ENCODE measurements at places on chromosomes 16 and 17.

GRCh38 chr16:56938664-56939513 is 6.9 kb downstream of the HERPUD1 start:
- DNase-seq, result no peak

- DNase-seq, result peak; percentile 76
These were observed 759 bp downstream of the ASPHD1 start for GRCh38 chr16:29900888-29901606.

DNA sequence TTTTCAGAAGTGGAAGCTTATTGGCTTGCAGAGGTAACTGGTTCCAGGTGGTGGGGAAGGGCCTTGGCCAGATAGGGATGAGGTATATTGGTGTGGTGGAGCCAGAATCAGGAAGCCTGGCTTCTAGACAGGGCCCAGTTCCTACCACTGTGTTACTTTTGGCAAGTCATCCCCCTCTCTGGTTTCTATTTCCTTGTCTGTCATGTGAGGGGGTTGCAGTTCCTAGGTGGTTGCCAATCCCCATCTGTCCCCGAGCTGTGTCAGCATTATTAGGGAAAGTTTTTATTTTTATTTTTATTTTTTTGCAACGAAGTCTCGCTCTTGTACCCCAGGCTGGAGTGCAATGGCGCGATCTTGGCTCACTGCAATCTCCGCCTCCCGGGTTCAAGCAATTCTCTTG is 3.0 kb downstream of the SMCR8 start:
- DNase-seq, result no peak

GRCh38 chr17:2064980-2065785 is 10.3 kb downstream of the HIC1 start:
- DNase-seq, result peak; percentile 95

GRCh38 chr17:14366199-14366598 is 65.3 kb downstream of the HS3ST3B1 start:
- DNase-seq, result no peak

DNA sequence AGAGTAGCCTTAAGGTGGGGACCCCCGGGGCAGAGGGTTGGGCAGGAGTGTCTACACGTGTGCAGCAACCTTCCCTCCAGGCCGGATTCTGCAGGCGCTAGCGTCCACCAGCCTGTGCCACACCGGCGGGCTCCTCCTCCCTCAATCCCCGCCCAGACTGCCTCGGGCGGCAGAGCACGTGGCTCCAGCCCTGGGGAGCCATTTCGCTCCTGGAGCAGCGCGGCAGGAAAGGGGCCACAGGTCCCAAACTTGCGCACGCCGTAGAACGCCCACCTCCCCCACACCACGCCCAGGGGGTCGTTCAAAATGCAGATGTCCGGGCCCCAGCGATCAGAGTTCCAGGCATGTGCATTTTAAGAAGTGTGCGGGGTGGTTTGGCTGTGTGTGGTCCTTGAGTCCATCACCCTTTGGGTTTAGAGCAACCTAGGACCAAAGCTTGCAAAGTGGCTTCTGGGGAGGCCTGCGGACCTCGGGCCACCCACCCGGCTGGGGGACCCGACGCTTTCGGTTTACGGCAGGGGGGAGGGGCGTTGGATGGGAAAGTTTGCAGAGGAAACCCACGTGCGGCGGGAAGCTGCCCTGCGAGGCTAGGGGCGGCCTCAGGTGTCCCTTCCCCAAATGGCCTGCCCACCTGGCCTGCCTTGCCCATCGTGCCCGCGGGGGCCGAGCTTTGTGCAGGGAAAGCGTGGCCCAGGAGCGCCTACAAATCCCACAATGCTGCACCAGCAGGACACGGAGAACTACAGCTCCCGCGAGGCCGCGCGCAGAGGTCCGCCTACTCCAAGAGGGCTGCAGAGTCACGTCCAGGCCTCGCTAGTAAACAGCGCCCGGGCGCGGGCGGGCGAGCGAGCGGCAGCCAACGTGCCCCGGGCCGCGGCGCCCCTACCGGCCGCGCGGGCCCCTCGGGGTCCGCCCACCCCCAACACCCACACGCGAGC is 1.4 kb downstream of the TFAP4 start:
- peak; percentile 94 for DNase-seq

DNA sequence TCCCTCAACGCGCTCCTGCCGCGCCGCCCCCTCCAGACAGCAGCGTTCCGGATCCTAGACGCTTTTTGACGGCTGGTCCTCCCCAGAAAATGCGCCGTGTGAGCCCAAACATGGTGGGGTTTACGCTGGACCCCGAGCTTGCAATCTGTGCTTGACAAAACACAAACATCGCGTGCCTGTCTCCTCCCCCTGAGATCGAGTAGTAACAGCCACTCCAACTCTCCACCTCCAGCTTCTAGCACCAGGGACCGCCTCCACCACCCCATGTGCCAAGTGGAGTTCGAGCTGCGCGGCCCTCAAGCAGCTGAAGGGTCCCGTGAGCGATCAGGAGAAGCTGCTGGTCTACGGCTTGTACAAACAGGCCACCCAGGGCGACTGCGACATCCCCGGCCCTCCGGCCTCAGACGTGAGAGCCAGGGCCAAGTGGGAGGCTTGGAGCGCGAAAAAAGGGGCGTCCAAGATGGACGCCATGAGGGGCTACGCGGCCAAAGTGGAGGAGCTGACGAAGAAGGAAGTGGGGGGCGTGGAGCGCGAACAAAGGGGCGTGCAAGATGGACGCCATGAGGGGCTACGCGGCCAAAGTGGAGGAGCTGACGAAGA is 656 bp upstream of the GEMIN4 start:
- DNase-seq, result peak; percentile 80

GRCh38 chr17:77640252-77640651 is 318.3 kb upstream of the TNRC6C start:
- no peak for DNase-seq

DNA sequence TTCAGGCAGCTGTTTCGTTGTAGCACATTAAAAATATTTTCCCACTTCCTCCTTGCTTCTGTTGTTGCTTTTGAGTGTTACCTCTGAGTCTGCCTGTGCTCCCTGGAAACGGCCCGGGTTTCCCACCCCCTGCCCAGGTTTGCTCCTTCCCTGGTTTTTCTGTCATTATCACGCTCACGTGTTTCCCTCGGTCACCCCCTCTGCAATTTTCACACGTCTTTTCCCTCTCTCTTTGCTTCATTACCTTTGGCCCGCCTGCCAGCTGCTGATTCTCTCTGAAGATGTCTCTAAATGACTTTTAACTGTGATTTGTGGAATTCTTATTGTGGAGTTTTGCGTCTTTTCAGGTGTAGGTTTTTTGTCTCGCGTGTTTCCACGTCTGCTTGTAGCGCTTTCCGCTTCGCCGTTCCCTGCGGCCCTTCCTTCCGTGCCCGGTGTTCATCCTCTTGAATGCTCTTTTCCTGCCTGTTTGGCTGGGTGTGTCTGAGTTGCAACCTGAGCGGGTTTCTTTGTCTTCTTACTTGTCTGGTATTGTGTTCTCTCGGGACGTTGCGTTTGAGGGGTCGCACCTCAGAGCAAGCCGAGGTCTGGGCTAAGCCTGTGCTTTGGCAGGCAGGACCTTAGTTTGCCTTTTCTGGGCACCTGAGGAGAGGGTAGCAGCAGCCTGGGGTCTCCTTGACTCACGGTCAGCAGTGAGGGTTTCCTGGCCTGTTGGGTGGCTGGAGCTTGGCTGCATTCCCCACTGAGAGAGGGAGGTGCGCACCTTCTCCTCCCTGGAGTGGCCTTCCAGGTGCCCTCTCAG is 96.3 kb upstream of the ZNF750 start:
- DNase-seq, result no peak

DNA sequence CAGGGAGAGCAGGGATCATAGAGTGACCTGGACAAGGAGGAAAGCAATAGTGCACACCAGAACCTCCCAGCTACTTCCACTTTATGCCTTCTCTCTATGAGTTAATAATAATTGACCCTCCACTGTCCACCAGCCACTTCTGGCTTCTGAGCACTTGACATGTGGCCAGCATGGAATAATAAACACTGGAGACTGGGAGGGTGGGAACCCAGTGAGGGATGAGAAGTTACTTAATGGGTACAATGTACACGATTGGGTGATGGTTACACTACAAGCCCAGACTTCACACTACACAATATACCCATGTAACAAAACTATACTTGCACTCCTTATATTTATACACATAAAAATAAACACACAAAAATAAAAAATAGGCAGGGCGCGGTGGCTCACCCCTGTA is 11.4 kb downstream of the CDC42EP4 start:
- no peak for DNase-seq

DNA sequence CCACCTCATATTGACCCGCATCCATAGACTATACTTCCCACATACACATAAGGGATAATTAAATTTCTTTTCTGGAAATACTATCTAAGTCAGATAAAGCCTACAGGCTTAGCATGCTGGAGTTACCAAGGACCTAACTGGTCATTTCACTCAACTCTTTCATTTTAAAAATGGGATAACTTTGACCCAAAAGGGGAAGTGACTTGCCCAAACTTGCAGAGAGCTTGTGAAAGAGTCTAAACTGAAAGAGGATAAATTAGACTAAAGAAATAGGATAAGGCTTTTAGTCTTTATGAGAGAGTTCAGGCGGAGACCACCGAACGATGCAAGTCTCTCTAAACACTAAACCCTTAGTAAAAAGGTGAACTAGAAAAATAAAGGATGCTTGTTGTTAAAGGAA is 3.9 kb upstream of the KRT33A start:
- DNase-seq, result no peak

DNA sequence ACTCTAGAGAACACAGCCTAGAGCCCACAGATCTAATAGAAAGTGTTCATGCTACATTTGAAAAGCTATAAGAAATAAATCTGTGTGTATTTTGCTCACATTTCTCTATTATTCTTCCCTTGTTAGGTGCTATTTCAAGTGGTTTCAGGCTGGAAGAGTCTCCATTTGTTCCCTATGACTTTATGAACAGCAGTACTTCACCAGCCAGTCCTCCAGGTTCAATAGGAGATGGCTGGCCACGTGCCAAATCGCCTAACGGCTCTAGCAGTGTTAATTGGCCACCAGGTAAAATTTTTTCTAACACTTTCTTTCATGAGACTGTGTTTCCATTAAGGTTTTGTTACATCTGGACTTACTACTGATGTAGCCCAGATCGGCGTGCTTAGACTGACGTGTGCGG is 30.7 kb upstream of the SLC5A11 start:
- no peak for DNase-seq

GRCh38 chr16:58339452-58339981 is 44.7 kb upstream of the PRSS54 start:
- DNase-seq, result peak; percentile 51

DNA sequence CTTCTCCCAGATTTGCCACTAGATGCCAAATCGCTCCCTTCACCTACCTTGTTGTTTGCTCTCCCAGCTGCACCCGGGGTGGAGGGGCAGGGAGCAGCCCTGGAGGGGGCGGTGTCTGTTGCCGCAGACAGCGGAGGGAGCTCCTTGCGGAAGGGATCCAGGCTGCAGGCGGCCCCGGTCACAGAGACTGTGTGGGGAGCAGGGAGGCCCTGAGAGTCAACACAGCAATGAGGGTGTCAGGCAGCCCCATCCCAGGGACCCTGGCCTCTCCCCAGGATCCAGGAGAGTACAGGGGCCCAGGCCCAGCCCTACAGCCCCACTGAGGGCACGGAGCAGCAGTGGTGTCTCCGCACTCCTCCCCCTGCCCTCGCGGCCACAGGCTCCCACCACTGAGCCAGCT is 50.5 kb upstream of the CHMP6 start:
- DNase-seq, result no peak

DNA sequence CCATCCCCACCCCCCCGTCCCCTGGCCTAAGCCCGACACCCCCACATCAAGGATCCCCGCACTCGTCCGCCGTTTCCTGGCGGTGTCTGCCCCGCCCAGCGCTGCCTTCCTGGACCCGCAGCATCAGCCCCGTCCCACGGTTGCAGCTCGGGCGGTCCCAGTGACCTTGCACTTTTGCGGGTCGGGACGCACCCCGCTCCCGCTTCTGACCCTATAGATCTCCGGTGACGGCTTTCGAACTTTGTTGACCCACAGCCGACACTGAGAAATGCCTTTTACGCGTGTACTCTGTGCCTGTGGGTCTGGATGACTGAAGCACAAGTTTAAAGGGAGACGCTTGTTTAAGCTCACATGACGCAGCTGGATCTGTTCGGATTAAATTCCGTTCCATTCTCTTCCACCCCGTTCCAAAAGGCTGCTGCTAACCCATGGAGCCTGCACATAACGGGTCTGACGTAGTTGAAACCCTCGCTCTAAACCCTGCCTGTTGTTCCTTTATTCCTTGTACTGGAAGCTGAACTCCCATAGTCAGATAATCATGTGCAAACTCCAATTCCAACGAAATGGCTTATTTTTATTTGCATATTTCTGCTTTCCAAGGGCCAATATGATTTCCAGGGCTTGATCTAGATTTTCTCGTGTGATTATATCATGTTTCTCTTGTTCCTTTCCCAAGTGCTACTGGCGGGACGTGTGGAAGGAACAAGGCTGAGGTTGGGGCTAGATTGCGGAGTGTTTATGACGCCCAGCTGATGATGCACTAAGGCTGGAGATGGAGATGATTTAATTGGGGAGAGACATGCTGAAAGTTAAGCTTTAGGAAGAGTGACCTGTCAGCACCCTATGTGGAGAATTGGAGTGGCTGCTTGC is 834 bp downstream of the FLYWCH1 start:
- DNase-seq, result peak; percentile 38

DNA sequence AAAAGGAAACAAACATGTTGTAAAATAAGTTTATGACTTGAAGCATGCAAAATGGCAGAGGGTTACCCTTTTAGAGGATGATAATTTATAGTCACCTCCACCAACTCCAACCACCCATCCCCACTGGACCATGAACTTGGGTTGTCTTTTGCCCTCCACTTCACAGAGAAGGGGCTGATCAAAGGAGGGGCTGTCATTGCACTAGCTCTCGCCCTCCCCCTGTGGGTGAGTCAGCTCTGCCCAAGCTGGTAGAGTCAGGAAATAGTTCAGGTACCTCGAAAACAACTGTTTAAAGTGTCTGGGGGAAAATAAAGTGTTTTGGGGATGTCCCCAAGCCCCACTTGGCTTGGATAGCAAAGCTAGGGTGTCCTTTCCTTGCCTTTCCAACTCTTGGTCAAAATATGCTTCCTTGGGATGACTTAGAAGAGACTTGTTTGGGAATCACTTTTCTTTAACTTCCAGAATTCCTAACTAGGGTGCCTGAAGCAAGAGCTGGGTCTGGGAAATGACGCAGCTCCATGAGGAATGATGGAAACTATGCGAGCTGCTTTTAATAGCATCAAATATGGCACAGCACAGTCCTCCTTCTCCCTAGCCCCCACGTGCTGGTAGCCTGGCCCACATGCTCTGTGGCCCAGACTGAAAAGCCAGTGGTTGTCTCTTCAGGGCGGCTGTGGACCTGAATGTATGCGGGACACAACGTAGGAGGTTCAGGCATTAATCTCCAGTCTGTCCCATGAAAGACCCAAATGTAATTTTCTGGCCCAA is 40.7 kb downstream of the TBX4 start:
- peak; percentile 58 for DNase-seq

GRCh38 chr17:5580969-5581368 is 3.3 kb downstream of the NLRP1 start:
- DNase-seq, result no peak

DNA sequence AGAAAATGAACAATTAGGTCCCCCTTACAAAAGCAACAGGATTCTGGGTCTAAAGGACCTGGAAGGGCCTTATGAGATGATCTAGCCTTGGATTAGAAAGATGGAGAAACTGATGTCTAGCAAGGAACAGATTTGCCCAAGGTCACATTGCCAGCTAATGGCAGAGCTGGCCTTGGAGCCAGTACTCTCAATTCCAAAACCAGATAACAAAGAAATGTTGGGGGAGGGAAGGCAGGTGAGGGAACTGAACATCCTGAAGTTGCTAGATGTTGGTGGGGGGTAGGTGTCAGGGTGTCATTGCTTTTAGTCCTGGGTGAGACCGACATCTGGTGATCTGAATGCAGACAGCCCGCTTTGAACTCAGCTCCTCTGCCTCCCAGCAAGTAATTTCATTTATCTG is 11.3 kb upstream of the ZNF423 start:
- no peak for DNase-seq
